Esophagus squamous epithelium (tissue), 5 donors: ENCODE measurements at places on chromosomes 12 and 14. TPM values are rescaled to one million over a fixed set of nuclear protein-coding genes. Genes with fewer than 3 reads are reported as not detected.

DNA sequence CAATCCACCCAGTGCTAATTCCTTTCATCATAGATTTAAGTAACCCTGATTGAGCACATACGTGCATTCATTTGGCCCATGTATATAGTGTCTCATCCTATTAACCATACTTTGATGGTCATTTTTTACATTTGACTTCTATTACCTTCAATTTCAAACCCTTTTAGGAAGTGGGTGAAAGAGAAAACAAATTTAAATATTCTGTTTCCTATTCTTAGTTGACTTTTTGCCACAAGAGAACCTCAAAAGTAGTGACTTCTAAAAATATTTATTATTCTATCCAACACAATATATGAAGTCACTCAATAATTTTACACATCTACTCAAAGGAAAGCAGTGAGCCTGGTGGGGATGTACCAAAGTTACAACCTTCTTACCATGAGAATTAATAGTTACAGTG, 164.9 kb downstream of the CEP128 start:
- H3K4me3 ChIP-seq, result no peak overlapping the region
- no peak for DNase-seq
- H3K27ac ChIP-seq, result no peak overlapping the region
- H3K27me3 ChIP-seq, result no peaks in the 10 kb centered on the region

DNA sequence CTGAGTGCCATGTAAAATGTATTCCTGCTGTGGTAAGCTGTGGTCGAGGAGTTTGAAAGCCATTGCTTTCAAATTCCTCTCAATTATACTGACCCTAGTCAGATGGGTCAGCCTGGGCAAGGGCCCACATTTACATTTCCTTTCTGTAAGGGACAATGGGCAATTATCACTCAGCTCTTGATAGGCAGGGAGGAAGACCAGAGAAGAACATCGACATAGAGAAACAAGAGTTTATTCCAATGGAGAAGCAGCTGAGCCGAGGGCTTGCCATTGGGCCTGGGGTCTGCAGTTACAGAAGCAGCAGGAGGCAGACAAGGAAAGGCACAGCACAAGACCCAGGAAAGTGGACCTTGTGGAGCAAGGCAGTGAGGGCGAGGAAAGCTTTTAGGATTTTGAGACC, 9.7 kb downstream of the NRIP2 start:
- no peak overlapping the region for H3K4me3 ChIP-seq
- H3K4me1 ChIP-seq, result no peaks in the 10 kb centered on the region
- H3K27ac ChIP-seq, result no peak overlapping the region
- peaks cover 100% of the 10 kb centered on the region for H3K36me3 ChIP-seq
- no peak for DNase-seq

DLGAP5 gene
- total RNA-seq, result 12.5 TPM

- DNase-seq, result no peak
- H3K4me1 ChIP-seq, result no peaks in the 10 kb centered on the region
- no peak overlapping the region for H3K4me3 ChIP-seq
- H3K27ac ChIP-seq, result no peak overlapping the region
- H3K36me3 ChIP-seq, result no peaks in the 10 kb centered on the region
- no peaks in the 10 kb centered on the region for H3K27me3 ChIP-seq
Measured at GRCh38 chr12:108345716-108346633, 6.9 kb upstream of the CMKLR1 start.

DNA sequence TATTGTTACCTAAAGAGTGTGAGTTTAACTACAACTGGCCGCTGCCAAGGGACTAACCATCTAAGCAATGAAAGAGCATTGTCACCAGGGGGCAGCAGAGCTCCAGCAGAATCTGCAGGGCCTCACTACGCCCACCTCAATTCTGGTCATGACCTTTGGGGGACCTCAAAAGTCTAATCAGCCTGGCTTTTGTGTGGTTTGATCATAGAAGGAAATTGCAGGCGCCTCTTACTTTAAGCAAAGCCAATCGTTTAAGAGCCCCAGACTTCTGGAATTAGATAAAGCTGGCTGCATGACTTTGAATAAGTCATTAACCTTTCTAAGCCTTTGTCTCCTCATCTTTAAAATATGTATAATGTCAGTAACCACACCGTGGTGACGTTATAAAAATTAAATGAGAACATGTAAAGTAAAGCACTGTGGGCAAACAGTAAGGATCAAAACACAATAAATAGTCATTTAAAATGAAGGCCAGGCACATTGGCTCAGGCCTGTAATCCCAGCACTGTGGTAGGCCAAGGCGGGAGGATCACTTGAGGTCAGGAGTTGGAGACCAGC, 58.6 kb downstream of the TBX3 start:
- no peak for DNase-seq
- no peak overlapping the region for H3K27ac ChIP-seq
- H3K36me3 ChIP-seq, result no peaks in the 10 kb centered on the region
